ENCODE measurements at places on chromosomes 11 and 22. TPM values are rescaled to one million over a fixed set of nuclear protein-coding genes. Genes with fewer than 3 reads are reported as not detected.
A peak's percentile ranks its signal among the peaks of the same experiment; 100 is the strongest.

DNA sequence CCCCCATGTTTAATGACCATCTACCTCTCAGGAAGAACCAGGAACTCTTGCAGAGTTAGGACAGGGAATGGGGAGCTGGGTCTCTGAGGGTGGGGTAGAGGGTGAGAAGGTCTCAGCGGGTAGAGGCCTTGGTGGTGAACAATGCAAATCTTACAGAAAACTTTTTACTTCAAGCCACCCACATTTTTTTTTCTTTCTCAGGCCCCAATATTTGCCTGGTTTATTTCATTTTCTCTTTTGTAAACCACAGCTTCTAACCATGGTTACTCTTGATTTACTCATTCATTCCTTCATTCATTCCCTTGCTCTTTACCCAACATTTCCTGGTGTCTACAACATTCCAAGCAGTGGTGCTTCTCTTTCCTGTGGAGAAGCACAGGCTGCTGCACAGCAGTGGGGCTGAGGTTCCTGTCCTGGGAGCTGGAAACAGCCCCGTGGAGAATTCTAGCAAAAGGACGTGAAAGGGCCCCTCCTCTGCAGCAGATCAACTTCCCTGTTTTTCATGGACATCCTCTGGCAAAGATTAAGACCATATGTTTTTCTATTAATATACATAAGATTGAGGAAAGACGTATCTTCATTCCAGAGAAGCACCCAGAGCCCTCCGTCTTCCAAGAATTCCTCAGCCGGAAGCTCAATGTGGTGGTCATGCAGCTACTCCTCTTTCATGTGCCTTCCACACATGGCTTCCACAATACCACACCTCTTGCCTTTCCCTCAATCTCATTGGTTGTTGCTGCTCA is 224.4 kb upstream of the SESN3 start:
- no peak for DNase-seq

ZP1 gene
- polyA plus RNA-seq = not detected

GRAMD1B gene
- 0.49 TPM for polyA plus RNA-seq

DNA sequence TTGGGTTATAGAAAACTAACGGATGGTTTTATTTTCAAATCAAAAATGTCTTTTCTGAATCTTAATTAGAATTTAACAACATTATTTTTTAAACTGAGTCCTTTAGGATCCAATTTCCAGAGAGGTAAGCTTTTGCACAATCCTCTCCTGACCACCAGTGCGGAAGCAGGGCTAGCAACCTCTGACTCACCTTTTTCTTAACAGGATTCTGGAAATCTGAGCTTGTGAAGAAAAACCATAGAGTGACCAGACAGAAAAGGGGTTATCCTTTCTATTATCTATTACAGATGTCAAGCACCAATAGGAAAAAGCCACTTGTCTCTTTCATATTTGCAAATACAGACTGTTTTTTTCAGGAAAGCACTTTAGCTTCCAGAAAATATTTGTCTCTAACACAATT is 25.3 kb downstream of the ALG9 start:
- peak; percentile 22 for DNase-seq

IGF2 gene
- polyA plus RNA-seq = 0.08 TPM

DNA sequence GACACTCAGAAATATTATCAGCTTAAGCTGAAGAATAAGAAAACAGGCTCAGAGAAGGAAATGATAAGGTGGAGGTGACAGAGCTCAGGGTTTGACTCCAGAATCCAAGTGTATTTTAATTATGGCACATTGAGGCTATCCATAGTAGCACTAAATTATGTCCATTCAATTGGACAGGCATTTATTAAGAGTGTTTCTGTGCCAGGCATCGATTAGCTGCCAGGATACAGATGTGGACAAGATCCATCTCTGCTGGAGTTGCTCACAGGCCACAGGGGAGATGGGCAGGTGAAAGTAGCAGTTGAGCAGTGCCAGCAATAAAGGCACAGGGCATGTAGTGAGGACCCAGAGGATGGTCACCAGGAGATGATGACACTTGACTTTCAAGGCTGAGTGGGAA is 592.5 kb downstream of the INSC start:
- no peak for DNase-seq

DTX4 gene
- polyA plus RNA-seq = 1.2 TPM

DNA sequence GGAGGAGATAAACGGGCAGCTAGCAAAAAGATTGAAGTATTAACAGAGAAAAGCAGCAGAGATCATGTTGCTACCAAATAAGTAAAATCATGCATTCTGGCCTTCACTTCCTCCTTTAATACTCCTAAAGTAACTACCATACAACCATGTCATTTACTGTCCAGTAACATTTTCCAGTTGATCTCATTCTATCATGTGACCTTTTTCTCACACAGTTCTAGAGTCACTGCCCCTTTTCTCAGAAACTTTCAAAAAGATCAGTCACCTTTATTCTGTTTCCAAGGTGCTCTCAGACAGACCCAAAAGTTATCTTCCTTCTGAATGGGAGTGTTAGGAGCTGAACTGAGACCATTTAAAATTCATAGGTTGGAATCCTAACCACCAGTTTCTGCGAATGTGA is 984.4 kb downstream of the FAM181B start:
- DNase-seq = no peak
